Dermis blood vessel endothelial cell (primary cell): ENCODE measurements at places on chromosomes 16 and 17.

- peak; percentile 59 for DNase-seq
Measured at GRCh38 chr17:1643293-1643998, 2.1 kb downstream of the SCARF1 start.

GRCh38 chr17:60745544-60745943 is 67.9 kb downstream of the BCAS3 start:
- DNase-seq: no peak

- DNase-seq: no peak
Measured at GRCh38 chr16:79587897-79588296, 12.6 kb downstream of the MAF start.

DNA sequence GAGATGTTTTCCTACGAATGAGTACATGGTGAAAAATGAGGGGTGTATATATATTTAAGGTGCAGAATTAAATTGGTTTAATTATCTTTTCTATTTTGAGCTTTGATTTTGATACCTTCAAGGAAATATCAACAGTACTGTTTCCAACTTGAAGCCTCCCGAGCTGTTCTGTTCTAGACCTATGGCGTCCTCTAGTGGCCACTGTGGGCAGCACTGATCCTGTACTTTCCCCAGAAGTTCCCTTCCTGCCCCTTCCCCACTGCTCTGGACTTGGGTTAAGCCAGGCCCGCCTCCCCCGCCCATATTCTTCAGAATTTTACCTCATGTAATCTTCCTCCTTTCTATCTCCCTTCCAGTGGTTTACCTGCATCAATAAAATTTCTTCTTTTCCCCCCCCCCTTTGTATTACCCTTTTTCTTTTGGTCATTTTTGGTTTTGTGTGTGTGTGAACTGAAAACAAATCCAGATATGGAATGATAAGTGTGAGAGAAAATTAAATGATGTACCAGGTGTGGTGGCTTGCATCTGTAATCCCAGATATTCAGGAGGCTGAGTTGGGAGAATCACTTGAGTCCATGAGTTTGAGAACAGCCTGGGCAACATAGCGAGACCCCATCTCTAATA is 1643.5 kb downstream of the TP53TG3F start:
- no peak for DNase-seq

DNA sequence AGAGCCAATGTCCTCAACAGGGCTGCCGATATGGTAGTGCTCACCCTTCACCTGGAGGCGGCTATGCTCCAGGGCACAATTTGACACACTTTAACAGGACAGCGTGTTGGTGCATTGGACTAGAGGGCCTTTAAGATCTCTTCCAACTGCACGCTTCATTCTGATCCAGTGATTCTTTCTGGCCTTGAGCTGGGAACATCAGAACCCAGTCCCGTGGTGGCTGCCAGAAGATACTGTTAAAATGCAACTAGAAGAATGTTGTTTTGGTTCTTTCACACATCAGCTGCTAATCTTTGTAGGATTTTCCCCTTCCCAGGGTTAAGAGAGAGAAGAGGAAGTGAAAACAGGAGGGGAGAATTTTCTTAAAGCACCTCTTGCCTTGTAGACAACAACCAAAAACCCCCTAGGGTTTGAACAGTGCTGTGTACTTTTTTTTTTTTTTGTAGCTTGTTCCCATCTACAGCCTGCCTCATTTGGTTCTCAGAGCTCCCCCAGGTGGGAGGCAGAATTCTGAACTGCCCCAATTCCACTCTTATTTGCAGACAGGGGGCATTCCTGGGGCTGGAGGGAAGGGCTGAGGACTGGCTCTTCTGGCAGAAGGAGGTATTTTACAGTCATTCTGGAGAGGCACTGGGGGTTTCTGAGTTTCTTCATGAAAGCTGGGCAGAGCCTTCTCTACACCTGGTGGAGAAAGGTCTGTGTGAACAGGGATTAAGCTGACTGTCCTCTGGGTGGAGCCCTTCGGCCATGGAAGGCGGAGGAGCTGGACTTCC is 32.4 kb downstream of the SMARCE1 start:
- DNase-seq: peak; percentile 73

DNA sequence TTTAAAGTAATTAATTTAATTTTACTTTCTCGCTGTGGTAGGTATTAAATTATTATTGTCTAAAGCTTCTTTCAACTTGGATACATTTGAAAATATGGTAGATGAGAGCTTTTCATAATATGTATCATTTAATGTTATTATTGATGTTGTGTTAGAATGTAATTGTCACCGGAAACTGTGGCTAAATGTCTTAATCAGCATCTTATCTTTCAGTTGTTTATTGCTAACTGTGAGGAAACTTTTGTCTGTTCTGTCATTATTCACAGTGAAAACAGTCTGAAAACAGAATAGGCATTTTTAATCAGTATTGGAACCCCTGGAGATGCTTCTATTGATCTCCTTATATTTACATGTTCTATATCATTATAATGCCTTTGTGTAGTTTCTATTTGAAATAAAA is 120.7 kb downstream of the STXBP4 start:
- DNase-seq: no peak

GRCh38 chr16:30562021-30562420 is 3.8 kb upstream of the ZNF764 start:
- no peak for DNase-seq

GRCh38 chr17:17236295-17237025 is 508 bp downstream of the FLCN start:
- DNase-seq: peak; percentile 36

DNA sequence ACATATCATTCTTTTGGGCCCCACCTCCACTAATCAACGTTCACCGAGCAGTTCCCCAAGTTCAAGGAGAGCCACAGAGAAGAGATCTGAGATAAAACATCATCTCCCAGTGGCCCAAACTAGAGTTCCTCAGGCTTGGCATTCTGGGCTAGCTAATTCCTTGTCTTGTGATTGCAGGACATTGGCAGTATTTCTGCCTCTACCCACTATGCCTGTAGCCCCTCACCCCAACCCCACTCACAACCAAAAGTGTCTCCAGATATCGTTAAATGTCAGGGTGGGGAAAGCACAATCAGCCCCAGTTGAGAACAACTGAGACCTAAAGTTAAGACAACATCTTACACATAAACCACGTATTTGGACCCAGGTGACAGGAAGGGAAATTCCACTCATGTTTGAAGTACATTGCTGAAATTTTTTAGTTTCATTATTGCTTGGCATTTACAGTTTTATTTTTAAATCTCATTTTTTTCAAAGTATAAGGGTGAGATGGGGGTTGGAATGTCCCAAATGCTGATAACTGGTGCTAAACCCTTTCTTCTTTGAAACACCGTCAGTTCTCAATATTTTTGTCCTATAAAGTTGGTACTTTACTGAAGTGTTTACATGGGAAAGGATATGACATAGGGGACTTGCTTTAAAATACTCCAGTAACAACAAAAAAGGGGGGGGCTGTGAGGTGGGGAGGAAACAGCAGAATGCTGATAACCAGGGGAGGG is 13.6 kb downstream of the ZC3H7A start:
- peak; percentile 86 for DNase-seq

DNA sequence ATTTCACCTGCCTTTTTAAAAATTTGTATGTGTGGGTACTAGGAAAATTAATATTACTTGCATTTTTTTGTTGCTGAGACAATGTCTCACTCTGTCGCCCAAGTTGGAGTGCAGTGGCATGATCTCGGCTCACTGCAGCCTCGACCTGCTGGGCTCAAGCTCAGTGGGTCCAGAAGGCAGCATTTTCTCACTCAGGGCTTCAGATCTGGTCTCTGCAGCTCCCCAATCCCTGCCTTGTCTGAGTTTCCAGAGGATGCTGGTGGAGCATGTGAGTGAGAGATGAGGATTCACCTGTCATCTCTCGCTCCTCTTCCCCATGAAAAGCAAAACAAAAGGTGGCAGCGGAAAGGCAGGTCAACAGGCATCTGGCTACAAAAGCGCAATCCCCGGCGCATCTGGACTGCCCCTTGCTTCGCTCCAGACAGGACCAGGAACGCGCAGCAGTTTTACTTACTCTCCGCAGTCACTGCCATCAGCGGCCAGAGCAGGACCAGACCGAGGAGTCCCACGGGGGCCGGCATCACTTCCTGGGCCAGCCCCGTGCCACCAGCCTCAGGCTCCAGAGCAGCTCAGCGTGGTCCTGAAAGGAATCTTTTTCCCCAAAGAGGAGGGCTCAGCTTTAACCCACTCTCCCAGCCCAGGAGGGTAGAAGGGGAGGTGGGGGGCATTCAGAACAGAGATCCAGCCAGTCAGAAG is 59.9 kb downstream of the LITAF start:
- DNase-seq: no peak

GRCh38 chr16:17574256-17574655 is 103.5 kb upstream of the XYLT1 start:
- no peak for DNase-seq

DNA sequence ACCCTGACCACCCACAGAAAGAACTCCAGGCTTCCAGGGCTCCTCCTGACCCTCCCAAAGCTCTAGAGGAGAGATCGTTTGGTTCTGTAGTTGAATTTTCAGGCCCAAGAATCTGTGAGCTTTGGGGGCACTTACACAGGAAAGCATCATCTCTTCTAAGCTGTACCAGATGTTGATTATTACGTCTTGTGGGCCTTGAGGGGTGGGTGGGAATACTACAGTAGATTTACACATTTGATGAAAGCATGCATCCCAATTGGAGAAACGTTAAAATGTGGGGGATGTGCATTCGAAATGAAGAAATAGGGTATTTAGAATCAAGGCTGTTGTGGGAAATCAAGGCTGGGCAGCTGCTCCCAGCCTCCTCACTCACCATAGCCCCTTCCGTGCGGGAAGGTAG is 61.9 kb downstream of the MGAT5B start:
- no peak for DNase-seq

- DNase-seq: peak; percentile 82
Measured at GRCh38 chr16:3282103-3282729, 1.1 kb upstream of the ZNF263 start.

- DNase-seq: no peak
Measured at GRCh38 chr17:67982686-67983382, 13.4 kb downstream of the C17orf58 start.

- no peak for DNase-seq
Measured at GRCh38 chr17:10120109-10120485, 78.3 kb downstream of the GAS7 start.

- DNase-seq: no peak
Measured at GRCh38 chr17:68304706-68305105, 13.4 kb downstream of the ARSG start.

DNA sequence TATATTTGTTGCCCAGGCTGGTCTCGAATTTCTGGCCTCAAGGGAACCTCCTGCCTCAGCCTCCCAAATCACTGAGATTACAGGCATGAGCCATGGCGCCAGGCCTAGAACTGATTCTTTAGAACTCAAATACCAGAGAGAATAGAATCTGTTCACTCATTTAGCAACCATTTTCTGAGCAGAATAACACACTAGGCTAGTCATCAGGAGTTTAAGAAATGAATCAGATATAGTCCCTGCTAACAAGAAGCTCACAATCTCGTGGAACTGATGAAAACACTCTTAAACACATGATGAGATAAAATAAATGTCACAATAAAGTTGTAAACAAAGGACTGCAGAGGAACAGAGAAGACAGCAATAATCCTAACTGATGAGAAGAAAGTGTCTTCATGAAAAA is 55.8 kb upstream of the ADCY9 start:
- no peak for DNase-seq

DNA sequence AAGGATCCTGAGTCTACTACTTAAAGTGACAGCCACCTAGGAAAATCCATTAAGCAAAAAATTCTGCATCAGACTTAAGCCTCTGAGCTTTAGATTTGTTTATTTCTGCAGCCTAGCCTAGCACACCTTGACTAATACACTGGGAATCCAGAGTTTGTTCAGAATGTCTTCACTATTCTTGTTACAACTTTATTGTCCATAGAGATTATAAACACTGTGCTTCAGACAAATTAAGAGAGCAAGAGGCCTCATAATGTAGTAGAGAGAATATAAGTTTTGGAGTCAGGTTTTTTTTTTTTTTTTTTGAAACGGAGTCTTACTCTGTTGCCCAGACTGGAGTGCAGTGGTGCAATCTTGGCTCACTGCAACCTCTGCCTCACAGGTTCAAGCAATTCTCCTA is 8.9 kb upstream of the THUMPD1 start:
- DNase-seq: no peak

DNA sequence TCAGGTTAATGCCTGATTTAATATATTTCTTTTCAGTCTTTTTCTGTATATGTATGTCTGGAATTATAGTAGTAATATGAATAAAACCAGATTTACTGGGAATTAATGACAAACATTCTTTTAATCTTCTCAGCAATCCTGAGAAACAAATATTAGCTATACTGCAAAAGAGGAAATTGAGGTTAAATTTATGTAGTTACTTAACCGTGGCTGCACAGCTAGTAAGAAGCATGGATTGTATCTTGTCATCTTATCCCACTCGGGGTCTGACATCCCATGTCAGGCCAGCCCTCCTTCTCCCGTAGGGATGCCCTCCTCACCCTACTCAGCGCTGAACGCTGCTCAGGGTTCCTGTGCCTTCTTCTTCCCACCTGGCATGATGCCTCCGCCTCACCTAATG is 143.0 kb downstream of the FTO start:
- DNase-seq: no peak

DNA sequence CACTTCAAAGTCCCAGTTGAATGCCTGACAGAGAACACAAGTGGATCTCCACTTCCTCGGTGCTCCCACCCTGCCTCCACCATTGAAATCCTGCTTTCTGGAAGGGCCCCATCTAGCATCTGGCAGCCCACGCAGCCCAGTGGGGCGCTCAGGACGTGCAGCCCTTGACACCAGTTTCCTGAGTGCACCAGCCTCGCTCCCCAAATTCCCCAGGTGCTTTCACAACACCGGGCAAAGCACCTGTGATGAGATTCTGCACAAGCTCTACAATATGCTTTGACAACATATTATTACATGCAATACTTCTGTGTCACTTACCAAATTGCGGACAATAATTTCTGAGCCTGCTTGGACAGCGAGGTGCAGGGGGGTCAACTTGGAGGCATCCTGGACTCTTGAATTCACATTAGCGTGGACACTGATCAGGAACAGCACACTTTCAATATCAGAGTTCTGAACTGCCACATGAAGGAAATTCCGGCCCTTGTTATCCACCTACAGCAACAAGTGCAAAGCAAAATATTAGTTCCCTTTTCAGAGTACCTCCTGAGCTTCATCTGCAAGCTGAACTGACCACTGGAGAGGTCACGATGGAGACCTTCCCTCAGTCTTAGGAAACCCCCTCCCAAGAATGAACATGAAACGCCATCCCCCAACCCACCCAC is 33.9 kb downstream of the CYB5D2 start:
- no peak for DNase-seq

DNA sequence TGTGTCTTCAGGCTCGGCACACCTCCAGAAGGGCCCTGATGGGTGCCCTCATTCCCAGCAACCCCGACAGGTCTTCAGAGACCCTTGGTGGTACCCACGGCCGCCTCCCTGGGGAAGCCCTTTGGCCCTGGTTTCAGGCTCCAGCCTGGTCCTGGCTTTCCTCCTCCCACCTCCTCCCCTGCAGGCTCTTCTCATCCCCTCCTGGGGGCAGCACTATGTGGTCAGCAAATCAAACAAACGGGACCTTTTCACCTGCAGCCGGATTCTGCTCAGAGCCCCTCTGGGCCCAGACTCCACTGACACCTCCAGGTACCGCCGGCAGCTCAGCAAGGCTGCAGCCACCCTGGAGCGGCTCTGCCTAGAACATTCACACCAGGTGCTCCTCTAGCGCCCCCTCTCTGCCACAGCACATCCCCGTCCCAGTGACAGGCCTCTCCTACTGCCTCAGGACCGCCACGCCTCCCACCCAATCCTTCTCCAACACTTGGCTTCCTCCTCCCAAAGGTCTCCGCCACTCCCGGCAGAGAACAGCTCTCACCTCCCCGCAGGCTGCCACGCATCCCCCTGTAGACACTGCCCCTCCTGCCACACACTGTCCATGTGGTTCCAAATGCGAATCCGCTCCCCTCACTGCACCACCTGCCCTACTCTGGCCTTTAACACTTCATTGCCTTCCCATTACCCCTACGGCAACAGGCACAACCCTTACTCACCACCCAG is 12.0 kb downstream of the CORO7 start:
- DNase-seq: peak; percentile 66
